CD4-positive, alpha-beta T cell treated with Interleukin-15 for 4 hours (primary cell): ENCODE measurements at places on chromosomes 6 and 20.

DNA sequence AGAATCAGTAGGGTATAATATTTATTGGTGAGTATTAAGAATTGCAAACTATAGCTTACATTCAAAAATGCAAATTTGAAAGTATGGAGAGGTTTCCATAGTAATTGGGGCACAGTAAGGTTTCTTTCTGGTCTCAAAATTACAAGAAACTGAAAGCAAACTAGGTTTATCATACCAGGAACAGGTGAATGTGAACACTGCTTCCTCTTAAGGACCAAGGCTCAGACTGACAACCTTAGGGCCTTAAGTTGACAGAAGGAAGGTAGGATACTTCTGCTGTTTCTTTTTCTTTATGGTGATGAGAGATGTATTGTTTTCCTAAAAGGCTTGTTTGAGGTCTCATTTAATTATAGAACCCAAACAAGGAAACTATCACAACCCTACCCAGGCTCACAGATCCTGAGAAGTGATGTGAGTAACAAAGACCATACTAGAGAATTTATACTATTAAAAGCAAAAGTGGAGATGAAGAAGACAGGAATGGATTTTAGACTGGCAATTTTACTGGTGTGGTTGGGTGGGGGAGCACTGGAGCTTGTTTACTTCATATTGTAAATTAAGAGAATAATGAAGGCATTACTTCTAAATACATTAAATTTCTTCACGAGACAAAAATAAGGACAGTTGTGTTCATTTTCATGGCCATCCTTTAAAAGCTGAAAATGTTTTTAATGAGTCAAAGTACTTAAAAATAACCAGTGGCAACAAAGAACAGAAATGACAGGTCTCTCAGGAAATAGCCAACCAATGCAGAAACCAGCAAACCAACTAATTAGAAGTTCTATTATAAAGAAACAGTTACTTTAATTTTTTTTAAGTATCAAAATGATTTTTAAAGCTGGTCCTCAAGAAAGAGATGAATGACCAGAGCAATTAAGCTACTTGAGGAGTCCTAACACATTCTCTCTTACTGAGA lies 21.3 kb downstream of the STAU1 start:
- peak; percentile 9 for DNase-seq

GRCh38 chr20:34629342-34629741 lies 47.5 kb downstream of the PIGU start:
- no peak for DNase-seq

DNA sequence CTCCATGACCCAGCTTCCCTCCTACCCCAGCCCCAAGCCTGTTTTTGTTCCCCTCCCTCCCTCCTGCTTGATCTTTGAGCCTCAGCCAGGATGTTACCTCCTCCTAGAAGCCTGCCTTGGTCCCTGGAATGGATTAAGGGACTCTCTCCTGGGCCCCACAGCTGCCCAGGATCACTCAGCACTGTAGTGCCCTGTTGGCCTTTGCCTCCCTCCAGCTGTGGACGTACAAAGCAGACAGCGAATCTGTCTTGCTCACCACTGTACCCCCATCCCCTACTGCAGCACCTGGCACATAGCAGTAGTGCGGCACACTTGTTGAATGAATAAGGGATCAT lies 11.8 kb upstream of the FAM110A start:
- no peak for DNase-seq

- DNase-seq: no peak
Measured at GRCh38 chr6:118528129-118528528, 20.0 kb upstream of the PLN start.

DNA sequence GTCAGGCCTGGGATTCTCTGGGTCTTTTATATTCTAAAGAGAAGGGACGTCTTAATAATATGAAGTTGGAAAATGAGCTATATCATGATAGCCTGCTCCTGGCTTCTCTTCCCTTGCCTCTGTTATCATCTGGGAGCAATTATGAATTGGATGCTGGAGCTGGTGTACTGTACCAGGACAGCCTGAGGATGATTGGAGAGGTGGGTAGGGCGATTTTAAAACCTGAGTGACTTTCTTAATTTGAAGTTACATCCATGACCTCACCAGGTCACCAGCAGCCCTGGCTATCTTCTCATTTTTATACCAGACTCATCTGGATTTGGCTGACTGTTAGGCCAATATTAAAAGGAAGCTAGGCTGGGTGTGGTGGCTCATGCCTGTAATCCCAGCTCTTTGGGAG lies 317.6 kb downstream of the CLIC5 start:
- DNase-seq: no peak

DNA sequence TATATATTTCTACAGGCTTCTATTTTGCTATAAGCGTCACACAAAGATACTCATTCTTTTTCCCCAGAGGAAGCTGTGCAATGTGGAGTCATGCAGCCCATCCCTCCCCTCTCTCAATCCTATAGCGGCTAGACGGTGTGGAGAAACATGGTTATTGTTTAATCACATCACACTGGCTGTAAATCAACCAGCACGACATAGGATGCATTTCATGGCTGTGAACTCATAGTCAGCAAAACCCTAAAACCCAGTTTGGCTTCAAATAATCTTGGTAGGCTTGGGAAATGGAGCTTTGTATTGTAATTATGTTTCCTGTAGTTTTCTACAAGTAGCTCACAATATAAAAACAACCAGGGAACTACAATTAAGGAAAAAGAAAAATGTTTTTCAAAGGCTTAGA lies 16.8 kb downstream of the FOXC1 start:
- DNase-seq: no peak

- no peak for DNase-seq
Measured at GRCh38 chr20:21796059-21796458, 90.6 kb downstream of the PAX1 start.

DNA sequence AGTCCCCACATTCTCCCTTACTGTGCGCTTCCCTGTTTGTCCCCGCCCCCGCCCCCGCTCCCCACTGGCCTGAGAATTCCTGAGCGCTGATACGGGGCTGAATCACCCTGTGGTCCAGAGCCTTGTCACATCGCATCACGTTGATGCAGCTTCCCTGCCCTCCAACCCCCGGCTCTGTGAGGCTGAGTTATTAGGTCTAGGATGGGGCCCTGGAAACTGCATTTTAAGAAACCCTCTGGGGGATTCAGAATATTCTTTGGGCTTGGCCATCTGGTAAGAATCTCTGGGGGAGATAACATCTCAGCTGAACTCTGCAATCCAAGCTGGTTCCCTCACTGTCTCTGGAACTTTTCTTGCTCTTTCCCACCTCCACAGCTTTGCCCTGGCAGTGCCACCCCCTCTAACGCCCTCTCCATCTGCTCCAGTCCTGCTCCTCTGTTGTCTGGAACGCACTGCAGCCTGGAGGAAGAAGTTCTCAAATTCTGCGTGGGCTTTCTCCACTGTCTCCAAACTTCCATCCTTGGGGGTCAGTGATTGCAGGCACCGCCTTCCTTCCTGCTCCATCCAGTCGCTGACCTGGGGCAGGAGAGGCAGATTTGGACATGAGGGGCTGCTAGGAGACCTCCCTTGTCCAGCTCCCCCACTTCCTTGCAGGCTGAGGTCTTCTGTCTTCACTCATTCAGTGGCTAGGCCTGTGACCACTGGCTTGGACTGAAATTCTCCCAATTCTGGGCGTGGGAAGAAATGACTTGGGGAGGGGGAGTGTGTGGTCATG lies 42.6 kb downstream of the KIAA1755 start:
- no peak for DNase-seq

DNA sequence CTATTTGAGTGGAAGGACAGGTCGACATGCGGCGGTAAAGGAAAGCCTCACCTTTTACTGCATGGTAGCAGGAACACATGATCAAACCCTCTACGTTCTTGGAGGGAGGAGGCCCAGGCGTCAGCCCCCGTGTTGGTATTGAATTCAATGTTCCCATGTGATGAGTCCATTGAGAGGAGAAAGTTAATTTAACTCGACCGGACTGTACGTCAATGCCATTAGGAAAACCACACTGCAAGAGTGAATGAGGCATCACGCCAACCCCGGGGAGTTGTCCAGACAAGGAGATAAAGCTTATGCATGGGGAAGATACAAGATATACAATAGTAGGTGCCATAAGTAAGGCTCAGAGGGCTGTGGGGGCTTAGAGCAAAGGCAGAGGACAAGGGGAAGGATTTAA lies 213.9 kb upstream of the ECI2 start:
- no peak for DNase-seq

- no peak for DNase-seq
Measured at GRCh38 chr6:128290221-128290620, 230.2 kb downstream of the PTPRK start.

GRCh38 chr6:124482071-124482491 lies 480.2 kb upstream of the RNF217 start:
- DNase-seq: no peak

GRCh38 chr6:116008470-116009243 lies 52.0 kb downstream of the FRK start:
- no peak for DNase-seq

DNA sequence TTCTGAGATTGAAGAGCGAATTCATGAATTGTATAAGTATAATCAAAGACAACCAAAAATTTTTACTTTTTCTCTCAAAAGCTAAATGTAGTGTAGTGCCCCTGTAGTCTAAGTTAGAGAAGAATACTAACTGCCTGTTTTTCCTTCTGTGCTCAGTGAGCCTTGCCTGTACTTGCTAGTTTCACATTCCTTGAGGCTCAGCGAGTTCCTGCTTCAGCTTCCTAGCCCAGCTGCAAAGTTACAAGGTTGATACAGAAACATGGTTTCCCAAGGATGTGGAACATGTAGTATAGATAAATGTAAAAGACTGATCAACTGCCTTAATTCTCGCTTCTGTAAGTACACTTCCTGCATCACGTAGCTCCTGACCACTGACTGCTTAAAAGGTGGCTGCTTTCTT lies 33.1 kb upstream of the SEC63 start:
- DNase-seq: no peak

- DNase-seq: no peak
Measured at GRCh38 chr6:46655803-46656202, 3.0 kb downstream of the SLC25A27 start.

- DNase-seq: no peak
Measured at GRCh38 chr6:21593927-21594415, 420 bp downstream of the SOX4 start.

DNA sequence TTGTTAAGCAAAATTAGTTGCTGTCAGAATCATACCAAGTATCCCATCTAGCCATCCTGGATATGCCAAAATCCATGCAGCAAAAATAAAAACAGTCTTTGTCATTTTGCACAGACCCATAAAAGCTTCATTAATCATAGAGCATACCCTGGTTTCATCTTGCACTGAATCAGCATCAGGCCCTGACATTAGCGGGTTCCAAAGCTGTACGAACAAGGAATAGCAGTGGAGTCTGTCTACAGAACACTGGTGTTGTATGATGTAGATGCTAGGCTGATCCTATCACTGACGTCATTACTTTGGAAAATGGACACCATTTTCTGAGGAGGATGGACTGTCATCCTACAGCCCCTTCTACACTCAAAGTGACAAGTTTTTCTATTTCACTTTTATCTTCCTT lies 315.6 kb downstream of the ESR1 start:
- DNase-seq: no peak

DNA sequence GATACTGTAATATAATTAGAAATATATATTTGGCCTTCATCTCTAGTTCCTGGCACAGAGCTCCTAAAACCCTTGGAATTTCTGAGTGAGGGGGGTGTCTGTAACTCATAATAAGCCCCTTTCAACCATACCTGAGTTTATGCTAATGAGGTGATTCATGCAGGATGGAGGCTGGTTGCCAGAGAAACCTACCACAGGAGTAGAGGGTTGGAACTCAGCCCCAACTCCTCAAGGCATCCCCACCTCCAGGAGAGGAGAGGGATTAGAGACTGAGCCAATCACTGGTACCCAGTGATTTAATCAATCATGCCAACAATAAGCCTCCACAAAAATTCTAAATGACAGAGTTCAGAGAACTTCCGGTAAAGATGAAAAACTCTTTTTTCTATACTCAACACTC lies 17.5 kb downstream of the UQCC1 start:
- no peak for DNase-seq

DNA sequence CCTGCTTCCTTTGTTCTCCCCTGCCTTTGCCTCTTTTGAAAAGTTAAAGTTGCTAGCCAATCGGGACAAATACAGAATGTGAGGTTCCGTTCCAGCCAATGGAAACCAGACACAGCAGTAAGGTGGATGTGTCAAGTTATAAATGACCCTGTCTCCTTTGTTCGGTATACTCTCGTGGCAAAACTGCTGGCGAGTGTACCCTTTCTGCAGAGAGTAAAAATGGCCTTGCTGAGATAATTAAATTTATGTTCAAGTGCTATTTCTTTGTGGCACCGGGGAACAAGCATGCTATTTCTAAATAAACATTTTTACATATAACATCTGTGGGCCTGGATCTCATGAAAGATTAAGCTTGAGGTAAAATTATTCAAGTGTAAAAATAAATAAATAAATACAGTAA lies 50.2 kb downstream of the RARS2 start:
- no peak for DNase-seq

DNA sequence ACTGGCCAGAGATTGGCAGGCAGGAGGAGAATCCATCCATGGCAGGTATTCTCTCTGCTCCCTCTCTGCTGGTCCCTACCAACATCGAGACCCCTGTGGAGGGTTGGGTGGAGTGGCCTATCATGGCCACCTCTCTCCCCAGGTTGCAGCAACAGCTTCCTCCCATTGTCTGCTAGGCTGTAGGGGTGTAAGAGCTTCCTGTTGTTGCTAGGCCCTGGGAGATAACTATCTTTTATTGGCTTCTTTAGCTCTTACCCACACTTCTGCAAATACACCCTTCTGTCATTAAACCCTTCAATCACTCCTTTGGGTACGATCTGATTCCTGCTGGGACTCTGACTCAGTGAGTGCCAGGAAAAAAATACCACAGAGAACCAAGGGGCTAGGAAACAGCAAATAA lies 66.6 kb upstream of the FAM184A start:
- no peak for DNase-seq

- DNase-seq: no peak
Measured at GRCh38 chr6:18053555-18054445, 66.4 kb upstream of the KIF13A start.

GRCh38 chr20:22241609-22242008 lies 342.8 kb downstream of the FOXA2 start:
- DNase-seq: no peak

- no peak for DNase-seq
Measured at GRCh38 chr6:699319-699718, 6.4 kb upstream of the EXOC2 start.

- DNase-seq: no peak
Measured at GRCh38 chr6:53317861-53318260, 30.9 kb downstream of the ELOVL5 start.

GRCh38 chr6:30857549-30857948 lies 26.8 kb upstream of the DDR1 start:
- DNase-seq: no peak

- DNase-seq: no peak
Measured at GRCh38 chr6:36290668-36291620, 21.1 kb downstream of the PNPLA1 start.

- DNase-seq: no peak
Measured at GRCh38 chr20:50805349-50805684, 10.5 kb downstream of the BCAS4 start.
